ENCODE measurements at places on chromosomes 7 and 10.

DNA sequence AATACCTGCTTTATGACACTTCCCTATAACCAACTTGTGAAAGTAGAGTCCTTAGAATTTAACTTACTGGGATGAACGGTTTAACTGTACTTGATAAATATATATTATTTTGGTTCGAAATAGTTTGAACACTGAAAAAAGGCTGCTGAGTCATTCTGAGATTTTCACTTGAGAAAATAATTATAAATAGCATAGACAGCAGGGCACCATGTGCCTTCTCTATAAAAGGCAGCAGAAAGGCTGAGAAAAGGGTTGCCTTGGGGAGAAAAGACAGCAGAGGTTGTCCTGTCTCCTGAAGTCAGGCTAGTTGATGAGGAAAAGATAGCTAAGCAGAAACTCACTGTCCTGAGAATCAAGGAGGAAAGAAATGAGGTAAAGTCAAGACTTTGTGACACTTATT, 92.4 kb downstream of the CTTNBP2 start:
- no peak for DNase-seq

GRCh38 chr10:70528314-70528713, 49.7 kb downstream of the PALD1 start:
- DNase-seq, result no peak

GRCh38 chr7:47197486-47197885, 384.4 kb downstream of the TNS3 start:
- no peak for DNase-seq

GRCh38 chr7:149145031-149145845, 2.0 kb upstream of the ZNF398 start:
- no peak for DNase-seq

- DNase-seq, result no peak
Measured at GRCh38 chr10:43573250-43574000, 991 bp downstream of the ZNF239 start.

DNA sequence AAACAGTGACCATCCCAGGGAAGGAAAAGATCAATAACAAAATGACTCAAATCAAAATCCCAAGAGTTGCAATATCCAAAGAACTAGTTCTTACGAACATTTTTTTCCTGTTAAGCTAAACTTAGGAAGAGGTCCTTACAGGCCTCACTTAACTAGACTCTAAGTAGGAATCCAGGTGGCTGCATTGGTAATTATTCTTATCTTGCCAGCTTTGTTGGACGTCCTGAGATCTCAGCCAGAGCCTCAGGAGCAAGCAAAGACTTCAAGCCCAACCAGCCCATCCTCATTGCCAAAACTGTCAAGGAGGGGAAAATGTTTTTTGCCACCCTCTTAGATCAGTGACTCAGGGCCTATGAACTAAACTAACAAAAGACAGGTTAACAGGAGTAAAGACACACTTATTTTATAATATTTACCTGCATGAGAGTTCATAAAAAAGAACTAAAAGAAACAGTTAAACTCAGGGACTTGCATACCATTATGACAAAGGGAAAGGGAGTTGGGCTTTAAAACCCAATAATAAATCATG, 18.3 kb upstream of the PPP1R9A start:
- no peak for DNase-seq

DNA sequence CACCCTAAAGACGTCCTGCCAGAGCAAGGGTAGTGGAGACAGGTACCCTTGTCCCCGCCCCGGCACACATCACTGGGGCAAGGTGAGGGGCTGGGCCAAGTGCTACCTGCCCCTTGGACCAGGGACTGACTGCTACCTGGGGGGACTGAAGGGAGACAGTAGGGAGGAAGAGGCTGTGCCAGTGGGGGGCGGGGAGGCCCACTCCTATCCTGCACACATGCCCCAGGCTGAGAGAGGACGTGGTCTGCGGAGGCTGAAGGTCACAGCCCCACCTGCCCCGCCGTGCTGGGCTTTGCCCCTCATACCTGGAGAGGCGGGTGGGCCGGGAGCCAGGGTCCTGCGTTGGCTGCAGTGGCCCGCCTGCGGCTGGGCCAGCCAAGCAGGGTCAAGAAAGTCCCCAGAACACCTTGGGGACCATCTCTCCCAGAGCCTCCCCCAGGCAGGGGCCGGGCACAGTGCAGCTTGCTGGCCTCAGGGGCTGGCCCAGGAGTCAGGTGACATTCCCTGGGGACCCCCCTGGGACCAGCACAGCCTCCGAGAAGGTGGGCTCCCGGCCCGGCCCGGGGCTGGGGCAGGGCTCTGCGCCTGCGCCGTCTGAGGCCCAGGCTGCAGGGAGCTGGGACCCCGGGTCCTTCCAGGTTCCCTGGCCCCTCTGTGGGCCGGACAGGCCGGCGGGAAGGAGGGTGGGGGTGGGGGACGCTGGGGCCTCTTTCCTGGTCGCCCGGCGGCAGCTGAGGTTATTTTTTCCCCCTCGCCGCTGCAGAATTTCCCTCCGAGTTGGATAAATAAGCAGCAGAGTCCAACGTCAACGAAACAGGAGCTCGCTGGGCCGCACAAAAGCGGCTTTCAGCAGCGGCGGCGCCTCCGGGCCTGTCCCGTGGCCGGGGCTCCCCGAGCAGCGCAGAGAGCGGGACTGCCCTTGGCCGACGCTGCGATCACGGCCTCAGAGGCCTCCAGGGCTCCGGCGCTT, 9.8 kb upstream of the FZD9 start:
- DNase-seq, result no peak

DNA sequence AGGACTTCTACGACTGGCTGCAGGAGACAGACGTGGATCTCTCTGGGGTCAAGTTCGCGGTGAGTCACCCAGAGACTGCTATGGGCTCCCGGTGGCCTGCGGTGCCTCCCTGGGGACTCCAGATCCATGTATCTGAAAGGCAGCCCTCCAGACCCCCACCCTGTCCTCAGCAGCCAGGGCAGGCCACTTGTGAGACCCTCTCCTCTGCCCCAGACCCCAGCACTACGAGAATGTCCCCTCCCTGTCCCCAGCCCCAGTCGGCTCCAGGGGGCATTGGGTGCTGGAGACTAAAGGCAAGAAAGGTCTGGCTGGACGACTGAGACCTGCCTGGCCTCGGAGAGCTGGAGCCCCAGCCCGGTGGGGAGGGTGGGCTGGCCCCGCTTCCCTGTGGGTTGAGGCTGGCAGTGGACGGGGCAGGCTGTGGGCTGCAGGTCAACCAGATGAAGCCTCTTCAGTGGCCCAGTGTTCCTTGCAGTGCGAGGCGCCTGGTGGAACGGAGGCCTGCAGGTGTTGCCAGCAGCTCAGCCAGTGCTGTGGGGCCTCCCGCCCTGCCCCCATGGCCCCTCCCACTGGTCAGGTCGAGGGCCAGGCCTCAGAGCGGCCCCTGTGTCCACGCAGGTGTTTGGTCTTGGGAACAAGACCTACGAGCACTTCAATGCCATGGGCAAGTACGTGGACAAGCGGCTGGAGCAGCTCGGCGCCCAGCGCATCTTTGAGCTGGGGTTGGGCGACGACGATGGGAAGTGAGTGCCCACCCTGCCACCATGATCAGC, 13.8 kb downstream of the TMEM120A start:
- no peak for DNase-seq

DNA sequence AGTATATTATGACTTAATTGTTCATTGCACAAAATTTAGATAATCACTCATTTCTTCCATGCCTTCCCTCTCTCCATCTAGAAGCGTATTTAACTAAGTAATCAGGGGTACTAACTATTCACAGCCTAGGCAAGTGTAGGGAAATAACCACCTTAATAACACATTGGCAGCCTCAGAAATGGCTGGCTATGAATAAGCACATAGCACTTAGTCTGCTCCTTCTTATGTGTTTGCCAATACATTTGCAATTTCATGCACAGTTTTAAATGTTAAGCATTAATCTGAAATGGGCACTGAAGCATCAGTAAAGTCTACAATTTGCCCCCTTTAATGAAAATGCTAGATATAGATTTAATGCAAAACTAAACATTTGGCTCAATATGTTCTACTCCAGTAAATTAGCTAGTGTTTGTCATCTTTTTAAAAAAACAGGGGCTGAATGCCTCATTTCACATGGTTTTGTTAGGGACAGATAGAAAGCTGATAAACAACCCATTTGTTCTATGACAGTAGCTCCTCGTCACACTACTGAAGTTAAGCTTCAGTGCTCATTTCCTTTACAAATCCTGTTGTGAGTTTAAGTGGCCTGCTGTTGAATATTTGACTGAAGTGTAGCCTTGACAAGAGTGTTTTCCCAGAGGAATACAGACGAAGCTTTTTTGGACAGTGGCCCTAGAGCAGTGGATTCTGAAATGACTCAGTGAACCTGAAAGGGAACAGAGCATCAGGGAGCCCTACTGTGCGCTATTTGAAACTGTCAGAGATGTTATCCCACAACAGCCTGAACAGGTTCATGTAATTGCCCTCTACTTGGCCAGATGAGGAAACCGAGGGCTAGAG, 30.5 kb downstream of the HHEX start:
- no peak for DNase-seq

DNA sequence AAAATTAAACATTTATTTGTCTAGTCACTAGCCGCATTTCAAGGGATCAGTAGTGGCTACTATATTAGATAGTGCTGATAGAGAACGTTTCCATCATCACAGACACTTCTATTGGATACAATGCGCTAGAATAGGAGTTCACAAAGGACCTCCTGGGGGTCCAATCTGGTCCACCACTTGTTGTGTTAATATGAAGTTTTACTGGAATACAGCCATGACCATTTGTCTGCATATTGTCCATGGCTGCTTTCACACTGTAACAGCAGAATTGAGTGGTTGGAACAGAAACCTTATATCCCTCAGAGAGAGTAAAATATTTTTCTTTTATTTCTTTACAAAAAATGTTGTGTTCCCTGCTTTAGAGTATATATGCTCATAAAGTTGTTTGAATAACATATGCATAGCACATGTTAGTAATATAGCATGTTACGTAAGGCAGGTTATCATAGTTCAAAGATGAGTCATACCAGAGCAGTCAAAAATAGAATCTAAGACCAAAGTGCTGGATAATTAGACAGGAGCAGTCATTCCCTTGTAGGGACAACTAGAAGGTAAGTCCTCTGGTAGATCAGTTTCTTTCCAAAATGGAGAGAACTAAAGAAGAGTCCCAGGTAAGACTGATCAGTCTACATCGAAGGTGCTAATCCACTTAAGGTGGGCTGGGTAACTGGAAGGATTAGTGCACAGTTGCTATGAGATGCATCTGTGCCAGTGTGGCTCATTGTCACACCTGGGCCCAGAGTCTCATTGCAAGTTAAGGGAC, 14.9 kb downstream of the BZW2 start:
- DNase-seq, result no peak

- no peak for DNase-seq
Measured at GRCh38 chr7:134724606-134725005, 54.8 kb upstream of the CALD1 start.

DNA sequence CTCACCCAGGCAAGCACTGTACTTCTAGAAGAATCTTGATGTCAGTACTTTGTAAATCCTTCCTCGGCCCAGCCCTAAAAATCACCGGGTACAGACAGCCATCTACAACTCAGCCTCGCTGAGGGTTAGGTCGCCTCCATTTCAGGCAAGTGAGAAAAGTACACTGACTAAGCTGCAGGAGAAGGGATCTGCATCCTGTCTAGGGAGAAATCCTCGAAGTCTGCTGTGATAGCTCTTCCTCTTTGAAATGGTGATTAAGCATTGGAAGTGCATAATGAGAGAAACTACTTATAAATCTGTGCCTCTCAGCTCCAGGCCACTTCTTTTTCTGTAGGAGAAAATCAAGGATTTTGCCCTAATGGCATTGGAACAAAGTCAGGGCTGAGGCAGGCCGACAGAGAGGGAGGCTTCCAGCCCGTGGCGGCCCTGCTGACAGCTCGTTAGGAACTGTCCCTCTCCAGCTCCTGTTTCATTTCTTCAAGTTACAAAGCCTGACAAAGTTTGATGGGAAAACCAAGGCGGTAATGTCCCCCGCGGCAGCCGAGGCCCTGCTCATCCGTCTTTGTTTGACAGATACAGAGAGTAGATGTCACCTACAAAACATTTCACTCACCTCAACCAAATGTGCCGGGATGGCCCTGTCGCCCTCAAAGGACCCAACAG, 14.1 kb upstream of the GOT1 start:
- DNase-seq, result no peak

- no peak for DNase-seq
Measured at GRCh38 chr10:100364735-100365391, 17.8 kb downstream of the SCD start.

DNA sequence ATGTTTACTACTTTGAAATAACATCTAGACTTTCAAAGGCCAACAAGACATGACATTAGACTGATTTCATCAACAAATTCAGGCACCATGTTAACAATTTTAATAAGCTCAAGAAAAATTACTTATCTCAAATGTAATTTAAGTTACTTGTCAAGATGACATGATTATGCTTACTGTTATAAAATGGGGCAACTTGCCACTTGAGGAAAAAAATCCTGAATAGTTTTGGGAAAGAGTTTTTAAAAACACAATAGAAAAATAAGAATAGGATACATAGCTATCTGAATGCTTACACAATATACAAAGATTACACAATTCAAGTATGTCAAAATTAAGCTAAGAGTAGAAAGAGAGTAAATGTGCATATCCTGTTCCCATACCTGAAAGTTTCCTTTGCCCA, 85.4 kb downstream of the RNF32 start:
- no peak for DNase-seq

DNA sequence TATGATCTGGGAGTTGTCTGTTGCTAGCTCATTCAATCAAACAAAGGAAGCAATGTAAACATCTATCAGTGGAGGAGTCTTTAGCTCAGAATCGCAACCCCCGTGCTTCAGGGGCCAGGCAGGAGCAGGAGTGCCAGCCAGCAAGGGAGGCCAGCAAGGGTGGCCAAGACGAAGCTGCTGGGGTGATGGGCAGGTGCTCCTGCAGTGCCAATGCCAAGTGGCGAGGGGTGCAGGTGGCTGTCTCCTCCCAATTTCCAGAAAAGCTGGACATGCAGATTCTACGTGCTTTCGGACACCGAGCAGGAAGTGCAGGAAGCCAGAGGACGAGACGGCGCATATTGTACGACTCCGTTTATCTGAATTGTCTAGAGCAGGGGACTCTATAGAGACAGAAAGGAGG, 48.1 kb upstream of the EBF3 start:
- no peak for DNase-seq

GRCh38 chr7:732094-732541, 5.0 kb upstream of the PRKAR1B start:
- peak; percentile 63 for DNase-seq

- DNase-seq, result no peak
Measured at GRCh38 chr10:20957744-20958143, 60.6 kb upstream of the NEBL start.

DNA sequence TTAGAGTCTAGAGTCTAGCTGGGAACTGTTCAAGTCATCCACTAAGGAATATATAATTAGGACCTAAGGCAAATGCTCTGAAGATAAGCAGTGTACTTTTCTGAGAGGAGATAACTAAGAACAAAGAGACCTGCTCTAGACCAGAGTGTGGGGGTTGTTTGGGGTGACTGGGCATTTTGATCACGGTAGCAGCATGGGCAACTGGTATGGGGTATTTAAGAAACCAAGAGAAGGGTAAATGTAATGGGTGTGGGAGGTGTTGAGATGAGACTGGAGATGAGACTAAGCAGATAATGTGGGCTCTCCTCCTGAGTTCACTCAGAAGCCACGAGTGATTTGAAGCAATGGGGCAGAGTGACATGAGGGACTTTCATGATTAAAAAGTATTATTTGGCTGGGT, 1082.9 kb downstream of the GATA3 start:
- no peak for DNase-seq

GRCh38 chr10:30784897-30785605, 155.5 kb upstream of the LYZL2 start:
- DNase-seq, result no peak

- no peak for DNase-seq
Measured at GRCh38 chr10:28785018-28785417, 107.7 kb downstream of the BAMBI start.

- no peak for DNase-seq
Measured at GRCh38 chr7:17062151-17063044, 180.6 kb upstream of the AGR3 start.

Data from chondrocyte (in vitro differentiated cells).